Activated T-helper 1 cell treated with anti-CD3 and anti-CD28 coated beads, Interleukin-2, amount 50 U/mL, for 16 hours (primary cell): ENCODE measurements at places on chromosomes 7 and 10.

- DNase-seq: no peak
Observed at GRCh38 chr10:91540733-91541132, 92.1 kb downstream of the PPP1R3C start.

GRCh38 chr7:27888736-27889135 is 148.8 kb downstream of the TAX1BP1 start:
- DNase-seq: no peak

DNA sequence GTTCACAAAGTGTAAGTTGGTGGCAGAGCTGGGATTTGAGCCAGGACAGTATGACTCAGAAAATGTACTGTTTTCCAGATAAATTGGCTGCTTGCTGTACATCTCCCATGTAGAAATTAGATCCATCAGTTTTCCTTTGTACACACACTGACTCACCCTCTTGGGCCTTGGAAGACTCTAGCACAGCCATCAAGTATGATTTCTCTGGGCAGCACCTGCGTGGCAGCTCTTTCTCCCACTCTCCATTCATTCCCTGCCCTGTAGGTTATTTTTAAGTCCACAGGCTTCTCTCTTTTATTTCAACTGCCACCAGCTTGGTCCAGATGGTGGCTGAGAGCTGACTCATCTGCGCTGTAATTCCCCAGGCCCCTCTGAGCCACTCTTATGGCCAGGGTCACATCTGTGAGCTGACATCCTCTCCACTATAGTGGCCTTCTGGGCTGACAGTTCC is 28.3 kb upstream of the SDK1 start:
- no peak for DNase-seq

DNA sequence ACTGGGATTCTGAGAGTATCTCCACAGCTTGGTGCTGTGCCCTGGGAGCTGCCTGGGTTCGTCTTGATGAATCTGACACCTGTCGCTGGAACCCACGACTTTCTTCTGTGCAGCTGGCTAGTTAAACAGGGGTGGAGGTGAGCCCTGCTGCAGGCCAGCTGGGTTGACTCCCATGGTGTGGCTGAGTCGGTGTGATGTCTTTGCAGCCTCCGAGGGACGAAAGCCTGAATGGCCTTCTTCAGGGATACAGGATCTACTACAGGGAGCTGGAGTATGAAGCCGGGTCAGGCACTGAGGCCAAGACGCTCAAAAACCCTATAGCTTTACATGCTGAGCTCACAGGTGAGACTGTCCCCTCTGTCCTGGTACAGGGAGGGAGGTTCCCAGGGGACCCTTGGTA is 508.1 kb upstream of the FOXK1 start:
- DNase-seq: no peak

DNA sequence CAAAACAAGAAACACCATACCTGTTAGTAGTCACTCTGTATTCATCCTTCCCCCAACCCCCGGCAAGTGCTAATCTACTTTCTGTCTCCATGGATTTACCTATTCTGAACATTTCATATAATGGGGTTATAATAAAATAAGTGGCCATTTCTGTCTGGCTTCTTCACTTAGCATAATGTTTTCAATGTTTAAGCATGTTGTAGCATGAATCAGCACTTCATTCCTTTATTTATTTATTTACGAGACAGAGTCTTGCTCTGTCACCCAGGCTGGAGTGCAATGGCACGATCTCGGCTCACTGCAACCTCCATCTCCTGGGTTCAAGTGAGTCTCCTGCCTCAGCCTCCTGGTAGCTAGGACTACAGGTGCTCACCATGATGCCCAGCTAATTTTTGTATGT is 69.2 kb downstream of the HIP1 start:
- no peak for DNase-seq

GRCh38 chr7:36667007-36667745 is 57.1 kb downstream of the AOAH start:
- no peak for DNase-seq

- DNase-seq: no peak
Observed at GRCh38 chr7:15248514-15248913, 313.3 kb downstream of the AGMO start.

DNA sequence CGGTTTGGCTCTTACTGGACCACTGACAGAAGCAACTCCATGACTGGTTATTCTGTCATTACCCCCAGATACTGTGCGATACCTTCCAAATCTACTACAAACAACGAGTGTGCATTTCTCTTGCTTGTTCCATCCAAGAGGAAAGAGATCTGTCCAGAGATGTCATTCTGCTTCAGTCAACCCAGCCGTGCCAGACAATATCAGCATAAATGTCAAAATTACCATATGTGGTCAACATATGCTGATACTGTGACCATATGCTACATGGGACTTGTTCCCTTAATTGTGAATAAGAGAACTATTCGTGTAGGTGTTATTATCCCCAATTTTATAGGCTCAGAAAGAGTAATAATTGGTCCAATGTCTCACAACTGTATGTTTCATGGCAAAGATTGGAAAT is 143.2 kb upstream of the PRSS1 start:
- no peak for DNase-seq

DNA sequence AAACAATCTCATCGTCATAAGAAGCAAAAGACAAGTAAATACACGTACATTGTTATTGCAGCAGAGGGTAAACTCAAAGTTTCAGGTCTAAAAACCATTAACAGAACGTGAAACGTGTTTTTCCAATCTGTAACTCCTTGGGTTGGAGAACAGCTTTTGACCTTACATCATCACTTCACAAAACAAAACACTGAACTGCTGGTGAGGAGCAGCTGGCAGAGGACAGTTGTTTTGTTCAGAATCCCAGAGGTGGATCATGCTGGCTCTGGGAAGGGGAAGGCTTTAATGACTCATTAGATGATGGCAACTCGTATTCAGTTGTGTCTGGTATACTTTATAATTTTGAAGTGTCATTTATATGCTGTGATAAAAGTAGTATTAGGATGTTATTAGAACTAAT is 923.0 kb upstream of the CELF2 start:
- DNase-seq: no peak

GRCh38 chr7:33395340-33395739 is 266.0 kb downstream of the BBS9 start:
- no peak for DNase-seq

GRCh38 chr10:32680803-32681557 is 235.0 kb downstream of the CCDC7 start:
- no peak for DNase-seq

- DNase-seq: no peak
Observed at GRCh38 chr7:111914291-111914690, 291.9 kb downstream of the DOCK4 start.

DNA sequence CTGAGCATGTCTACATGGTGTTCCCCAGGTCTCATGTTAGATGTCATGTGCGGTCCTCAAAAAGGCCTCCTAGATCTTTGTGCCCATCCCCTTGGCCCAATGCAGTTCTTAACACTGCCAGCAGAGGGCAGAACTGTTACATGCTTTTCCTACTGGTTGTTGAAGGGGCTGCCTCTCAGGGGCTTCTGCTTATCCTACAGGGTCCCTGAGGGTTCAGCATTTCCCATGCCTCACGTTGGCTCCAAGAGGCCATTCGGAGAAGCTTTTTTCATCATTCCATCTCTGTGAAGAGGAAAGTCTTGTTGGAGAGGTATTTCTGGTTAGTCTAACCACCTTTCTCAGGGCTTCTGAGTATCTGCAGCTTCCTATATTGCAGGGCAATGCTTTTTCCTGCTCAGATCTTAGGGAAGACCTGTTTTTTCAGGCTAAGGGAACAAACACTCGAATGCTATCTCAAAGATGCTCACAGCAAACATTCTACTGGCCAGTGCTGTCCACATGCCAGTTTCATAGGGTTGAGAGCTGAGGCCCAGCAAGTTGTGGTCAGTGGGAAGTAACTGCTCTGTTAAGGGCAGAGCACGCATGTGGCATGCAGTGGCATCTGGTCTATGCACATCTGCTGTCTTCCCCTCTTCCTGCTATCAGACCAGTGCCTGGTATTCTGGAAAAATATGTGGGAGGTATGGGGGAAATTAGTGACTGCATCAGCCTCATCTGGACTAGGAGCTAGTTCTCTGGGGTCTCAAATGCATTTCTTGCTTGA is 31.5 kb downstream of the MBL2 start:
- no peak for DNase-seq

DNA sequence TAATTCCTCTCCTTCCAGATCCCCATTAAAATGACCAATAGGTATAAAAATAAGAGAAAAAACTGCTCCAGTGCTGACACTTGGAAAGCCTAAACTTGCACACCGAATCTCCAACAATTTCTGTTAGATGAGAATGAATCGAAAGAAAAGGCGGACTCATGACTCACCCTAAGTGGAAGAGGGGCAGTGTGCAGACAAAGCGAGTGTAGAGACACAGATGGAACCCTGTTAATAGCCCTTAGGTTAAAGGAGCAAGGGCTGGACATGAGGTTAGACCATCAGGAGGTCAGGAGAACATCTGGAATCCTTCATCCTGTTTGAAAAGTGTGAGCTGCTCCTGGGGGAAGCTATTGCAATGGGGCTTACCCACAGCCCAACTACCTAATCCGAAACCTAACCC is 103.4 kb upstream of the GLI3 start:
- DNase-seq: no peak

GRCh38 chr7:7331523-7331922 is 149.2 kb downstream of the C1GALT1 start:
- no peak for DNase-seq

- DNase-seq: no peak
Observed at GRCh38 chr7:142523821-142524460, 225.3 kb upstream of the PRSS1 start.

GRCh38 chr7:158782761-158783401 is 46.4 kb downstream of the ESYT2 start:
- no peak for DNase-seq

DNA sequence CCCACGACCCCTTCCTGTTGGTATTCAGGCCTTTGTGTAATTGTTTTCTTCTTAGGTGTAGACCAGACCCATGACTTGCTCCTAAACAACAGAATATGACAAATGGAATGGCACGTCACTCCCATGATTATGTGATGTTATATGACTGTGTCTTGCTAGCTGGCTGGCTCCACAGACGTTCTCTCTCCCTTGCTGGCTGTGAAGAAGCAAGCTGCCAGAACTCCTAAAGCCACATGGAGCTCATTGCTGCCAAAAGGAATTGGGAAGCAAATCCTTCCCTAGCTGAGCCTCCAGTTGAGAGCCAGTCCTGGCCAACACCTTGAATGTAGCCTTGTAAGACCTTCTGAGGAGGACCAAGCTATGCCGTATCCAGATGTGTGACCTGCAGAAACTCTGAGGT is 74.2 kb downstream of the RAB18 start:
- no peak for DNase-seq

DNA sequence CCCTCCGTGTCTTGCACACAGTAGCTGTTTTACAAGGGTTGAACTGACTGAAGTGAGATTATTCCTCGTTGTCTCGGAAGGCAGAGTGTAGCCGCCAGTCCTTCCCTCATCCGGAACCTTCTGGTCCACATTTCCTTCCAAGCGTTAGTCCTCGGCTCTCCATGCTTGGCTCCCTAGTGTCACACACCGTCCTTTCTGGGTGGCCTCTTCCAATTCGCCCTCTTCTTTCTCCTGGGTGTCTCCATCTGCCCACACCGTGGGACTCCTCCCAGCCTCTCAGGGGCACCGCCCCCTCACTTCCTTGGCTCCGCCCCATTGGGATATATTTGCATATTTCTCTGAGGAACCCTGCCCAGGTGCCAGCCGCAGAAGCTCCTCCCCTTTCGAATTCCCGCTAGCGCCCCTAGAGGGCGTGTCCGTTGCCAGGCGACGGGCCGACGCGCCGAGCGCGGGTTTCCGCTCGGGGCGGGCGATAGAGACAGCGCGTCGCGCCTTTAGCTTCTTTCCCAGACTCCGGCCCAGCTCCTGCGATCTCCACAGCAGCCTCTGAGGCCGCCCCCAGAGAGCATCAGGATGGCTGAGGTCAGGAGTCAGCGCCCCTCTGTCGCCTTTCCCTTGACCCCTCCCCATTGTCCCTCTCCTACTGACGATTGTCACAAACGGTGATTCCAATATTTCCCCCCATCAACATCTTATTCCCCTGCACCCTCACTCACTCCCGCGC is at the start of gene CFAP58:
Gene CFAP58, plus strand, starts transcription at position 509 of the 724 bp plus-strand sequence. Its CDS starts 65 bp downstream, at position 574.
- peak; percentile 88 for DNase-seq

- no peak for DNase-seq
Observed at GRCh38 chr10:126062131-126063032, 166.0 kb downstream of the FANK1 start.

GRCh38 chr7:53675835-53676234 is 640.4 kb downstream of the POM121L12 start:
- no peak for DNase-seq

GRCh38 chr10:113745374-113745773 is 6.1 kb upstream of the PLEKHS1 start:
- no peak for DNase-seq
